ENCODE measurements at places on chromosomes 7 and 10.

- DNase-seq = no peak
Observed at GRCh38 chr10:89342206-89342958, 14.6 kb downstream of the IFIT3 start.

- no peak for DNase-seq
Observed at GRCh38 chr10:58951746-58952145, 224.7 kb upstream of the PHYHIPL start.

DNA sequence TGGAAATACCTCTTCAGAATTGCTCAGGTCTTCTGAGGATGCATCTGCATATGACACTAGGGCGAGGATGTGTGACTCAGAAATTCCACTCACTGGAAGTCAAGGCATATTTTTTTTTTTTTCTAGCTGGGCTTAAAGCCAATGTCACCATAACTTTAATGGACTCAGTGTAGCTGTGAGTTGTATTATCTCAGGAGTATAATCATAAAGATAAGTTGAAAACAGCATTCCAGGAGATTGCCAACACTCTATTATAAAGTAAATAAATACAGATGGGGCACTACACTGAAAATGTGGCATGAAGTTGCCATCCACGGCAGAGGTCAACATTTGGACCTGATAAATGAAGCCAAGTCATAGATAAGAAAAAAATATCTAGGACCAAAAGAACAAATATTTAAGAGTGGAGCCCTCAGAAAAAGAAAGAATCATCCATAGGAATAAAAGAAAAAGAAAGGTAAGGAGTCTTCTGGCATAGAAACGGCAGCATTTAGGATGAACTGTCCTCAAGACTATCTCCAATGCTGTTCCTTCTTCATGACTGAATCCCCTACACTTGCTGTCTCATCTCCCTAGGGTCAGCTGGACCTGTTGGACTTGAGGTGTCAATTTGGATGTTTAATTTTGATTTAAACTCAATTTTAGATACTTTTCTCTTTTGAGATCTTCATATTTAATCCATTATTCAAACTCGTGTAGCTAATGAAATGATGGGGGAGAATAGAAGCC, 72.9 kb upstream of the CAV2 start:
- DNase-seq = no peak

DNA sequence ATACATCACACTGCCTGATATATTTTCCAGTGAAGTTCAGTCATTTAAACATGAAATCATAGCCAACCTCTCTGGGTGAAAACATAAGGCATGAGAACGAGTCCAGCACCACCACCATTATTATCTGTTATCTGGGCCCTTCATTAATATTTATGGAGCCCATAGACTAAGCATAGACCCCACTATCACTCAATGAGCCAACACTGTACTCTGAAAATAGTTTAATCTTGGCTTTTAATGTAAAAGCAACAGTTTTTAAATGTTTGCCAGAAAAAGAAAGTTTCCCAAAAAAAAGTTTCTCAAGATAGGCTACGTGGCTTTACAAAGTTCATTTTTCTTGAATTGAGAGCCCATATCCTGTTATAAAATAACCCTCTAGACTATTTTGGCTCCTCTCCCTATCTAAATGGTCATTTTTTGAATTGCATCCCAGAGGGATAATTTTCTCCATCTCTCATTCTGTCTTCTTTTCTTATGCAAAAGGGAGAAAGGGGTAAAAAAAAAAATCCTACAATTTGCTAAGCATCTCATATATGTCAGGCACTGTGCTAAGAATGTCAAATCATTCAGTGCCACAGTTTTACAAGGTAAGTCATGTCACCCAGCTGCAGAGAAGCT, 66.1 kb downstream of the FZD1 start:
- DNase-seq = no peak

DNA sequence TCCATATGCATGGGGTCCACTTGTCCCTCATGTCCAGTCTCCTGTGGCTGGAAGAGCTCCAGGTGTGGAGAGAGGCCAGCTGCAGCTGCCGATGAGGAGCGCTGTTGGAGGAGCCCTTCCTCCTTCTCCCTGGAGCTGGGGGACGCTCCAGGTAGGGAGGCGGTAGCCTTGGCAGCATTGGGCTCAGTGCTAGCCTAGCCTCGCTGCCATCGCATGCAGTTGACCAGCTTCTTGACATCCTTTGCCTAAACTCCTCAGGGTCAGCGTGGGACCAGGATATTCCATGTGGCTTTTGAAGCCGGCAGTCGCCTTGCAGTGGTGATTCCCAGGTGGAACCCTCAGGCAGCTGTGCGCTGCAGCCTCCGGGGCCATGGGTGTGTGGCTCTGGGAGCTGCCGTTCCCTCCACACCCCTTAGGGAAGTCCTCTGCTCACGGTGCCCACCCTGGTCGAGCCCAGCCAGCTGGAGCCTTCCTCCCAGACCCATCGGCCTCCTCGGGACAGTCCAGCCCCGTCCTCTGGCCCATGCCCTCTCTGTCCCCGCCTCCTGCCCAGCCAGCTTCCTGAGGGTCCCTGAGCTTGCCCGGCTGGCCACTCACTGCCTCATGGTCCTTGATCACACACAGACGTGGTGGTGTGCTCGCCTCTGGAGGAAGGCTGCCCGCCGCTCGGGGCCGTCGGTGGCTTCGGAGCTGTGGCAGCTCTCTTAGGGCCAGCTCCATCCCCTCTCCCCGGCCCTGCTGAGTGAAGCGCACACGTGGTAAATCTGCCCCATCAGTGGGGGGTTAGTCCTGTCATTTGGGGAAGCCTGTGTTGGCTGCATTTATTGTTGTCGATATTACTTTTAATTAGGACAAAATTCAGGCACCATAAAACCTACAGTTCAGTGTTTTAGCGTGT, 21.2 kb downstream of the INPP5A start:
- DNase-seq = no peak

DNA sequence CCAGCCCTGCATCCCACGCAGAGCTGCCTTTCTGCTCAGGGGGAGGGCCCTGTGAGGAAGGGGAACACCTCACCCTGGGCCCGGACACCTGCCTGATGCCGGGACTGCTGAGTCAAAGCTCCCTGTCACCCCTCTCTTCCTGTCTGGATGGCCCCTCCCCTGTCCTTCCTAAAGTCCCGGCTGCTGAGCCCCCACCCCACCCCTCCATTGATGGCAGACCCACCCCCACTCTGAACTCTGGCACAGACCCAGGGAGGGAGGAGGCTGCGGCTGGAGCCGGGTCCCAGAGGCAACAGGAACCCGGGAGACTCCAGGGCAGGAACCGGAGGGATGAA, 78.7 kb downstream of the ELFN1 start:
- DNase-seq = no peak

GRCh38 chr7:143495851-143496250, 18.2 kb downstream of the TAS2R41 start:
- no peak for DNase-seq

DNA sequence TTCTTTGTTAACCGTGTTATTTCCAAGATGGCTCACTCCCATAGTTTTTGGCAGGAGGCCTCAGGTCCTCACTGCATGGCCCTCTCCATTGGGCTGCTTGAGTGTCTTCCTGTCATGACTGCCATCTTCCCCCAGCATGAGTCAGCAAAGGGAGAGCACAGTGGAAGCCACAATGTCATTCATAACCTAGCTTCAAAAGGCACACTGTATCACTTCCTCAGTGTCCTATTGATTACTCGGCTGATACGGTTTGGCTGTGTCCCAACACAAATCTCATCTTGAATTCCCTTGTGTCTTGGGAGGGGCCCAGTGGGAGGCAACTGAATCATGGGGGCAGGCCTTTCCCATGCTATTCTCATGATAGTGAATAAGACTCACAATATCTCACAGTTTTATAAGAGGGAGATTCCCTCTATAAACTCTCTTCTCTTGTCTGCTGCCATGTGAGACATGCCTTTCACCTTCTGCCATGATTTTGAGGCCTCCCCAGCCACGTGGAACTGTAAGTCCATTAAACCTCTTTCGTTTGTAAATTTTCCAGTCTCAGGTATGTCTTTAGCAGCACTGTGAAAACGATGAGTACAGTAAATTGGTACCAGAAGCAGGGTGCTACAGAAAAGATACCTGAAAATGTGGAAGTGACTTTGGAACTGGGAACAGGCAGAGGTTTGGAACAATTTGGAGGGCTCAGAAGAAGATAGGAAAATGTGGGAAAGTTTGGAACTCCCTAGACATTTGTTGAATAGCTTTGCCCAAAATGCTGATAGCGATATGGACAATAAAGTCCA, 106.5 kb downstream of the PRLHR start:
- DNase-seq = no peak

DNA sequence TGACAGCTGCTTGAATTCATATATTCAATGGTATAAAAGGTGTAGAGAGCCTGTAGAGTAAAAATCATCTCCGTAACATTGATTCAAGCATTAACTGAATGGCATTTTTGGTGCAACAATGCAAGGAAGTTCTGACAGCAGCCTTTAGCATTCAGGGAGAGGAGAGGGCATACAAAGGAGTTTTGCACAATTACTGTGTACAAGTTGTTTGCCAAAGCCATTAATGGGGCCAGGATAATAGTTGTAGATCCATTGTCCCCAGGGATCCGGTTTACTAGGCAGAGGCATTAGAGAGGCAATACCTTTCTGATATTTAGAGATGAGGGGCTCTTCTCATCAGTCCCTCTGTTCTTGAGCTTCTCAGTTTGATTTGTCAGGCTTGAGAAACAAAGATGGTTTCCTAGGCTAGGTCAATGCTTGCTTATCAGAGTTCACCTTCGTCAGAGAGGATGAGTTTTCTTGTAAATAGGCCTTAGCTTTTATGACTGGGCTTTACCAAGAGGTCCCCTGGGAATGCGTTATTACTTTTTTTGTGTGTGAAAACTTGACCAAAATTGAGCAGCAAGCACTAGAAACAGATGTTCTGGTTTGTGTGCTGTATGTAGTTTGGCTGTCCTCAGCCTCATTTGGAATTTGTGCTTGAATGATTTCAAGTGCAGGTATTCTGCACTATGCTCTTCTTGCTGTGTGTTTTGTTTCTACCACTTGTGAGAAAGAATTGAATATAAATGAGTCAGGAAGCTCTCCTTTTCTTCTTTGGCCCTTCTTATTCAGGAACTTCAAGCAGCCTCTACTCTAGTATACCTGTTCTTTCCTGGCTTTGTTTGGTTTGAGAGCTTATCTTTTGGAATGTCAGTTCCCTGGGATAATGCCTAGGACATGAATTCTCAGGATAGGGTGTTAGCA, 32.0 kb downstream of the SND1 start:
- no peak for DNase-seq

DNA sequence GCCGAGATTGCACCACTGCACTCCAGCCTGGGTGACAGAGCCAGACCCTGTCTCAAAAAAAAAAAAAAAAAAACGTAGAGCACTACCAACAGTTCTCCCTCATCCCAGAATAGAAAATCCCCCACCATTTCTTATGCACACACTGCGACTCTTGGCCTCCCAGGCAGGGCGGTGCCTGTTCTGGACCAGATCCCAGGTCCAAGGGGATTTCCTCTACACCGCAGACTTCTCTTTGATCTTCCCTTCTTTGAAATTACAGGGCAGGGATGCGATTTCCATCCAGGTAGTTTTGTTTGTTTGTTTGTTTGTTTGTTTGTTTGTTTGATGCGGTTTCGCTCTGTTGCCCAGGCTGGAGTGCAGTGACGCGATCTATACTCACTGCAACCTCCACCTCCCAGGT, 91.8 kb downstream of the SEPTIN14 start:
- DNase-seq = no peak
